ENCODE measurements at places on chromosomes 5 and 9. TPM values are rescaled to one million over a fixed set of nuclear protein-coding genes. Genes with fewer than 3 reads are reported as not detected.
A peak's percentile ranks its signal among the peaks of the same experiment; 100 is the strongest.

F12 gene
- 1.0 TPM for polyA plus RNA-seq

OR1L8 gene
- 0.13 TPM for polyA plus RNA-seq

PCDHGB6 gene
- 2.9 TPM for polyA plus RNA-seq

NANS gene
- polyA plus RNA-seq: 70.4 TPM

GRIN3A gene
- polyA plus RNA-seq: 0.30 TPM

PTCD2 gene
- polyA plus RNA-seq: 6.7 TPM

NME5 gene
- 2.8 TPM for polyA plus RNA-seq

- no peaks in the 10 kb centered on the region for H3K36me3 ChIP-seq
- H3K27ac ChIP-seq: no peak overlapping the region
- DNase-seq: peak; percentile 4
- no peaks in the 10 kb centered on the region for H3K27me3 ChIP-seq
- no peak overlapping the region for H3K4me3 ChIP-seq
Observed at GRCh38 chr5:12023614-12024241, 119.5 kb upstream of the CTNND2 start.

DNA sequence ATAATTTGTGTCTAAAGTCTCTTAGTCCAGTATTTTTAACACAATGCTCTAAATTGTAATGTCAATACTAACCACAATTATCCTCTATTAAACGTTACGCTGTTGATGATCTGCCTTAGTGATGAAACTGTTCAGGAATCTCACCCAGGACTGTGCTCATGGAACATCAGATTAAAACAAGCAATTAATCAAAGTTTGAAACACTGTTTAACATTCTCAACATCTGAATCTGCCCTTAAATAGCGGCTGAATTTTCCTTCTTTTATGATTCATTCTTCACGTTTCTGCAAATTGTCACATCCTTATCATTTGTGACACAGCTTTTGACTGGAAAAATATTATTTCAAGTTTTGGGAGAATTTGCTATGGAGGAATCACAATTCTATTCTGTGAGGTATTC is 113.8 kb downstream of the MARCHF11 start:
- no peaks in the 10 kb centered on the region for H3K4me1 ChIP-seq

DNA sequence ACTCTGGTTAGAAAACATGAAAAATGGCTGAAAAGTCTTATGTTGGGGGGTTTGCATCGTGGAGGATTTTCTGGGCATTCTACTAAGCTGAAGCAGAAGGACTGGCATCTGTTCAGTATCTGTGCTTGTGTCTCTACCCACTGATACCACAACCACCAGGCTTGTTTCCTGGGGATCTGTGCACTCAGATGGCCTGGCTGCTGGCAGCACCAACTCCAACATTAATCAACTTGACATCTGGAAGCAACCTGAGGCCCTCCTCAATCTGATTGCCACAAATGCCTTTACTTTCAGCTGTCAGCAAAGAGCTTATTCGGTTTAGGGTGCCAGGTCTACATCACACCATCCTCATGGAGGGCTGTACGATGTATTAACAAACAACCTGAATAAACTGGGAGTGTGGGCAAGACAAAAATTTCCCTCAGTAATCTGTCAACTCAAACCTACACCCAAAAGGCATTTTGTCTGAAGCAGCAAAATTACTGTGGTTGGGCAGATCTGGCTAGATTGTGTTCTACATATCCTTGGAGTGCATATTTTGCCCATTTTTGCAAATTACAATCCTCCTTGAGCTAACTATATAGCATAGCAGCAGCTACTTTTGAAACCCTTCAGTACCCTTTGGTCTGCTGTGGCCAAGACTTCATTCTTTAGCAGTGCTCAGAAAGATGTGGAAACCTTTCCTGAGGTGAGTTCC is 74.6 kb downstream of the FOXD1 start:
- H3K4me3 ChIP-seq: no peak overlapping the region
- H3K4me1 ChIP-seq: no peaks in the 10 kb centered on the region
- no peak for DNase-seq
- no peaks in the 10 kb centered on the region for H3K36me3 ChIP-seq

GRCh38 chr5:63255594-63255993 is 677.0 kb downstream of the LRRC70 start:
- H3K4me1 ChIP-seq: peaks cover 2% of the 10 kb centered on the region
- no peaks in the 10 kb centered on the region for H3K36me3 ChIP-seq
- H3K27me3 ChIP-seq: no peaks in the 10 kb centered on the region
- no peak overlapping the region for H3K27ac ChIP-seq

GRCh38 chr9:79346350-79347020 is 225.3 kb upstream of the TLE4 start:
- no peak overlapping the region for H3K27ac ChIP-seq
- no peak for DNase-seq
- no peaks in the 10 kb centered on the region for H3K36me3 ChIP-seq
- no peaks in the 10 kb centered on the region for H3K27me3 ChIP-seq

GRCh38 chr5:33470544-33470943 is 29.8 kb downstream of the TARS1 start:
- H3K4me1 ChIP-seq: no peaks in the 10 kb centered on the region
- H3K27me3 ChIP-seq: no peaks in the 10 kb centered on the region
- DNase-seq: no peak
- H3K4me3 ChIP-seq: no peak overlapping the region
- peaks cover 72% of the 10 kb centered on the region for H3K36me3 ChIP-seq
- H3K27ac ChIP-seq: no peak overlapping the region

Measured in large intestine (tissue), 12 donors.